NCI-H2171 treated with DMSO at 0.1 percent for 48 hours (cell line): ENCODE measurements at places on chromosomes 6 and 20.
A peak's percentile ranks its signal among the peaks of the same experiment; 100 is the strongest.

GRCh38 chr20:46694484-46694883 is 5.2 kb upstream of the TP53RK start:
- peak; percentile 49 for DNase-seq

- peak; percentile 65 for DNase-seq
Measured at GRCh38 chr6:139711804-139712585, 337.5 kb upstream of the CITED2 start.

DNA sequence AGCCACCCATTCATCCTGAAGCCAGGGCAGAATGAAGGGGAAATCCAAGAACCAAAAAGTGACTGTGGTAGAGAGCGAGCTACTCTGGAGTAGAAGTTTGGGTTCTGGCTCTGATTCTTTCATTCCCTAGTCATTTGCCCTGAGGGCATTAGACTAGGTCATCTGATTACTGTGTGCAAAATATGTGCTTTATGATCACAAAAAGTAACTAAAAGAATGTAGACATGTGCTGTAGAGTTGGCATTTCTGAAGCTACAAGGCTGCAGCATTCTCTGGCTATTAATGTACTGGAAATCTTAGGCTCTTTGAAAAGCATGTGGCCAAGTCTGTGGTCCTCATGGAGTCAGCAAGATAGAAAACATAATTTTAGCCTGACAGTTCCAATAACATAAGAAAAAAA is 94.2 kb downstream of the TBC1D7 start:
- no peak for DNase-seq

DNA sequence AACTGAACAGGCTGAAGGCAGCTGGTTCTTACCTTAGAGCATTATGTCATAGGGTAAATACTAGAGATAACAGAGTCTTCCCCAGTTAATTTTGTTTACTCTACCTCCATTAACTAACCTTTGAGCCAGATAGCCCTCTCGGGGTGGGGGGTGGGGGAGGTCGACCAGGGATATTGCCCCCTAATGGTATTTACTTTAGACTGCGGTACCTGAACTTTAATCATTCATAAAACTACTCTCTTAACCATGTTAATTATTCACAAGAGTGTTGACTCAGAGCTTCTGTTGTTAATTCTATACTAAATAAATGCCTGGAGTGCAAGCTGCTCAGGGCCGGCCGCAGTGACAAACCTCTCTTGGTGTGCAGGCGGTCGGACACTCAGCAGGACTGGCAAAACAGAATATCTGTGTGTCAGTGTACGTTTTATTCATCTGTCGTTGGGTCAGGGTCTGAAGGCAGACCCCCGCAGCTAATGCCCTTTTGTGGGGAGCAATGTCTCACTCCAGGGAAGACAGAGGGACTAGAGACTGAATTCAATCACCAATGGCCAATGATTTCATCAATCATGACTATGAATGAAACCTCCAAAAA is 152.4 kb upstream of the COL21A1 start:
- no peak for DNase-seq

- no peak for DNase-seq
Measured at GRCh38 chr6:136031982-136032381, 180.5 kb downstream of the PDE7B start.

- DNase-seq = no peak
Measured at GRCh38 chr6:155454471-155454870, 1.2 kb downstream of the NOX3 start.

- DNase-seq = no peak
Measured at GRCh38 chr6:105452924-105453756, 50.3 kb upstream of the PREP start.

DNA sequence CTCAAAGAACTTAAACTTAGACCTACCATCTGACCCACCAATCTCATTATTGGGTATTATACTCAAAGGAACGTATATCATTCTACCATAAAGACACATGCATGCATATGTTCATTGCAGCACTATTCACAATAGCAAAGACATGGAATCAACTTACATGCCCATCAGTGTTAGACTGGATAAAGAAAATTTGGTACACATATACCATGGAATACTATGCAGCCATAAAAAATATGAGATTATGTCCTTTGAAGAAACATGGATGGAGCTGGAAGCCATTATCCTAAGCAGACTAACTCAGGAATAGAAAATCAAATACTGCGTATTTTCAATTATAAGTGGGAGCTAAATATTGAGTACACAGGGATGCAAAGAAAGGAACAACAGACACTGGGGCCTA is 166.4 kb upstream of the GLP1R start:
- no peak for DNase-seq

DNA sequence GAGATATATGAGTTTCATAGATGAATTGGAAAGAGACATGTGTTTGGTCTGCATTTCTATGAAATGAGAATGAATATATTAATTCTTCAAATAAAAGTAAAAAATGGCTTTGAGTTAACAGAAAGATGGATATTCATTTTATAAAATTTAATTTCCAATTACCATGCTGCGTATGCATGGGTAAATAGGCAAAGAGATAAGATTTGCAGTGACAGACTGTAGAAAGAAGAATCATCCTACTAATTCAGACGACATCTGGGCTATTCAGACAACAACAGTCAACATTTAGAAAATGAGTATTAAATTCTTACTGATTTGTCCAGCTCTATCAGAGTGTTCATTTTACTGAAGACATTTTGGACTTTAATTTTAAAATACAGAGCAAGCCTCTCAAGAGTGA is 602.2 kb upstream of the NRSN1 start:
- DNase-seq = peak; percentile 64

- no peak for DNase-seq
Measured at GRCh38 chr6:49499126-49499525, 597 bp upstream of the GLYATL3 start.

DNA sequence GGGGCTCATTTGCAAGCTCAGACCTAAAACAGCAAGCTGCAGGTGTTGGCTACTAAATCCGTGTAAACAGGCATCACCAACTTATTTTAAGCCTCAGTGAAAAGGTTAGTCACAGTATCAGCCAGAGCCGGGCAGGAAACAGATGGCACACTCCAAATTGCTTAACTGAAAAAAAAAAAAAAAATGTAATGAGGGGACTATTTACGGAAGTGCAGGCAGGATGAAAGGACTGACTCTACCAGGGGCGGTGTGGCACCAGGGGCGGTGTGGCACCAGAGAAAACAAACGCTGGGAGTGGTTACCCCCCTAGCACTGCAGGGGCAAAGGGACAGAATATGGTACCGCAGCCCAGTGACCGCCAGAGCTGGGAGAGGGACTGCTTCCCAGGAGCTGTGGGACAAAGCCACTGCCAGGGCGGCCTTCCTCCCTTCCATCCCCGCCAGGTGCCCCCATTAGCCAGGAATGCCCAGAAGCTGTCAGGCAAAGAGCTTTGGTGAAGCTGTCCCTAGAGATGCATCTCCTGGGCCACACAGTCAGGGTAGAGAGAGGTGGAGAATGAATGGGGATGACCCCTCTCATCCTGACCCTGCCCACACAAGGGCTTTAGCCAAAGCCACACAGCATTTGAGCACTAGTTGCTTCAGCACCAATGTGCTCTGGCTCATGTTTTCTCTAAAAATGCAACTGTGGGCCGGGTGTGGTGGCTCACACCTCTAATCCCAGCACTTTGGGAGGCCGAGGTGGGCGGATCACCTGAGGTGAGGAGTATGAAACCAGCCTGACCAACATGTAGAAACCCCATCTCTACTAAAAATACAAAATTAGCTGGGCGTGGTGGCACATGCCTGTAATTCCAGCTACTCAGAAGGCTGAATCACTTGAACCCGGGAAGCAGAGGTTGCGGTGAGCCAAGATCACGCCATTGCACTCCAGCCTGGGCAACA is 39.6 kb upstream of the GFOD1 start:
- DNase-seq = peak; percentile 97

- DNase-seq = no peak
Measured at GRCh38 chr6:113876695-113877094, 19.6 kb downstream of the MARCKS start.

DNA sequence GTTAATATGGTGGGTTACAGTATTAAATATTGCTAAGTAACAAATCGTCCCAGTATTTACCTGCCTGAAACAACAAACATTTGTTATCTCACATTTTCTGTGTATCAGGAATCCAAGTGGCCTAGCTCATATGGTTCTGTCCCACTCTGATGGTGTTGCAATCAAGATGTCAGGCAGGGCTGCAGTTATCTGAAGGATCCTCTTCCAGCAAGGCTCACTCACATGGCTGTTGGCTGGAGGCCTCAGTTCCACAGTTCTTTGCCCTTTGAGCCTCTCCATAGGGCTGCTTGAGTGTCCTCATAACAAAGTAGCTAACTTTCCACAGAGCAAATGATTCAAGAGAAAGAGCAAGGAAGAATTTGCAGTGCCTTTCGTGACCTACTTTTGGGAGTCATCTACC is 17.7 kb downstream of the RAB22A start:
- no peak for DNase-seq

GRCh38 chr6:138088326-138088762 is 18.9 kb downstream of the PERP start:
- no peak for DNase-seq

- no peak for DNase-seq
Measured at GRCh38 chr6:31692353-31692752, 10.8 kb downstream of the ABHD16A start.

- peak; percentile 49 for DNase-seq
Measured at GRCh38 chr6:40661726-40662125, 74.6 kb upstream of the LRFN2 start.

- peak; percentile 52 for DNase-seq
Measured at GRCh38 chr6:52576392-52577021, 353 bp downstream of the TRAM2 start.

DNA sequence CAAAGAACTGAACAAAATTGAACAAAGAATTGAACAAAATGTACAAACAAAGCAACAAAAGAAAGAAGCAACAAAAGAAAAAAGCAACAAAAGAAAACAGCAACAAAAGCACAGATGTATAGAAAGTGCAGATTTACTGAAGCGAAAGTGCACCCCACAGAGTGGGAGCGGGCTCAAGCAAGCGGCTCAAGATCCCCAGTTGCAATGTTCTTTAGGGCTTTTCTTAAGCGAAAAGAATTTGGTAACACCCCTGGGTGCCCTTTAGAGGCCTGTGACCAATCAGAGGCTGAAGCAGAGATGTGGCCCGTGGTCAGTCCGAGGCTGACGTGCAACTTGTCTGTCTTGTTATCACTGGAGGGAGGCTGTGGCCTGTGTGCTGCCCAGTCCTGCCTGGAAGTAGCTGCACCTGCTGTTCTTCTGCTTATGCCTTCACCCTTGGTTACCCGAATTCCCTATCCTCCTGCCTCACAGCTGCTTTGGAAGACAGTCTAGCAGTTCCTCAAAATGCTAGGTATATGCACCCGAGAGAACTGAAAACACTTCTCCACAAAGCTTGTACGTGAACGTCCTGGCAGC is 13.2 kb upstream of the KIF25 start:
- no peak for DNase-seq

- peak; percentile 77 for DNase-seq
Measured at GRCh38 chr20:19211661-19212468, 577 bp upstream of the SLC24A3 start.

DNA sequence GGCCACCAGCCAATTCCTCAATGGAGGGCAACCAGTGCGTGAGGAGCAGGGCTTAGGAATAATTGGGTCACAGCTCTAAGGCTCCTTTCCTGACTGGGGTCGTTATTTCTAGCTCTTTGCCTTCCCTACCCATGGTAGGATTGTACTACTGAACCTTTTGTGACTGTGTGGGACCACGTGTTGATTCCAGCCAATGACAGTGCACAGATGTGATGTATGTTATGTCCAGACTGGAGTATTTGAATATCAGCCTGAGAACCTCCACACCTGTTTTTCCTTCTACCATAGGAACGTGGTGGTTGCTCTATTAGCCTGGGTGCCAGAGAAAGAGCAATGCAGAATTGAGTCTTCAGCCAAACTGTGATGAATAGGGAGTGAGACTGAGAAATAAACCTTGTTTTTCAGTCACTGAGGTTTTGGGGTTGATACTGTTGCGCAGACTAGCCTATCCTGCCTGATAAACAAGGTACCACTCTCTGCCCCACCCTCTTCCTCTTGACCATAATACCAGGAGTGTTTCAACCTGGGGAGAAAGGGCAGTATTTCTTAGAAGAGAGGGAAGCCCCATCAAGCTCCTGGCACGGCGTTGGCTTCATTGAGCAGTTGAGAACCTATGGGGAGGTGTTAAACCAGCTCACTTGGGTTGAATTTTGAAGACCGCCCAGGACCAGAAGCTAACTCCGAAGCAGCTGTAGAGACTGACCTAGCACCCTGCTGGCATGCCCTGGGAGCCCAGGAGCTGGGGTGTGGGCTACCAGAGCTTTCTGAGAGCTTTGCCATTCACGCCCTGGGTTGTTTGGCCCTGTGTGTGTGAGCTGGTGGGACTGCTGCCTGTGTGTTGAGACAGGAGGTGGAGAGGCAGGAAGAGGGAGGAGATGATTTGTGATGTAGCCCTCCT is 105.5 kb upstream of the BACH2 start:
- no peak for DNase-seq

- no peak for DNase-seq
Measured at GRCh38 chr6:30829033-30829432, 55.3 kb upstream of the DDR1 start.

DNA sequence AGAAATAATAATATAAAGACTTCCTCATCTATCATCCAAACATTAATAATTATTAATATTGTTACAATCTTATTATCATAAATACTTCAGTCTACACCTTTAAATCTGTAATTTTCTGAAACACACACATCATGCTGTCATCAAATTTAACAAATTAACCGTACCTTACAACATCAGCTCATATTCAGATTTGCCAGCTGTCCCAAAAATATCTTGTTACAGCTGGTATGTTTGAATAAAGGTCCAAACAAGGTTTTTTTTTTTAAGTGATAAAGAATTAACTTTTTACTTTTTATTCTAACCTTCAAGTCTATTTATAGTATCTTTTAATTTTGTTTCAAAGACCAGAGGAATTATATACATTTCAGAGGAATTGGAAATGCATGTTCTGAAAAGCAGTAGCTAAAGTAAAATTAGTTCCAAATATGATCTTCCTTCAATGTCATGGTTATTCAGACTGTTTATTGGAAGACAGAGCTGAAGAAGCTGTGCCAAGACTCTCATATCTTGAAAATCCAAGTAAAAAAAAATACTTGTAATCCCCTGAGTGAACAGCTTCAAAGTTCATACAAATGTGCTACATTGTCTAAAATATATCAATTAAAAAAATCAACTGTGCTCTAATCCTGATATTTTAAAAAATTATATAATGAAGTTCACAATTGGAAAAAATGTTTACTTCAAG is 161.7 kb upstream of the BMP5 start:
- peak; percentile 79 for DNase-seq

DNA sequence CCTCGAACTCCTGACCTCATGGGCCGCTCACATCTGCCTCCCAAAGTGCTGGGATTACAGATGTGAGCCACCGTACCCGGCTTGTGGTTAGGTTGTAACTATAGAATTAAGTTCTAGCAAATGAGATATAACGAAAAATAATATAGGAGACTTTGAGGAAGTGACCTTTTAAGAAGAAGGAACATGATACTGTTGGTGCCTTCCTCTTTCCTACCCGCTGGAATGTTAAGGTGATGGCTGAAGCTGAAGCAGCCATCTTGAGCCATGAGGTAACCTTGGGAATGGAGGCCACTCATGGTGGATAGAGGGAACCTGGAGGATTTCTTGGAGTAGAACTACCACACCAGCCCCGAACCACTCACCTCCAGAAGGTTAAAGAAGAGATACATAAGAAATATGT is 48.1 kb upstream of the MDGA1 start:
- no peak for DNase-seq
